GOT3 (cell line): ENCODE measurements at places on chromosomes 6 and 20.

GRCh38 chr6:113879186-113880096 lies 22.3 kb downstream of the MARCKS start:
- no peak for DNase-seq

DNA sequence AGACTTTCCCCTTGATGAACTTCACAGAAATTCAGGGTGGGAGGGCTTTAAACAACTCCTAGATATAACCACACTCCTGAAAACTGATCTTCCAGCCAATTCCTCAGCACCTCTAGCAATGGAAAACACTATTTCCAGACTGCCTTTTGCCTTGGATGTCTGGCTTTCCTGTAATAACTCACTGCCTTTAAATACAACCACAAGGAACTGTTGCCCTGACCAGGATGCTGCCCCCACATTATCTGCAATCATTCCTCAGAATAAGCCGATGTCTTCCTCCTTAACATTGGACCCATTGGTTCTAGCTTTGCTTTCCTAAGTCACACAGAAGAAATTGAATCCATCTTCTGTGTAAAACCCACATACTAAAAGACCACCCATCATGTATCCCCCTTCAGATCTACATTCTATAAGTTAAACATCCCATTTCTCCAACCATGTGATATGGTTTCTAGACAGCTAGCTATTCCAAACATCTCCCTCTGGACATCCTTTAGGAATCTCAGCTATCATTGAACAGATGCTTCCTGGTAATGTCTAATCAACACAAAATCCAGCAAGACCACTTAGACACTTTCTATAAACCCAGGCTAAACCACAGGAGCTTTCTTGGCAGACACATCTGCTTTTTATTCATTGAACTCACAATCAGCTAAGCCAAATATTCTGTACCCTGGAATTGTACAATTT lies 95.9 kb upstream of the KCNQ5 start:
- DNase-seq, result no peak

DNA sequence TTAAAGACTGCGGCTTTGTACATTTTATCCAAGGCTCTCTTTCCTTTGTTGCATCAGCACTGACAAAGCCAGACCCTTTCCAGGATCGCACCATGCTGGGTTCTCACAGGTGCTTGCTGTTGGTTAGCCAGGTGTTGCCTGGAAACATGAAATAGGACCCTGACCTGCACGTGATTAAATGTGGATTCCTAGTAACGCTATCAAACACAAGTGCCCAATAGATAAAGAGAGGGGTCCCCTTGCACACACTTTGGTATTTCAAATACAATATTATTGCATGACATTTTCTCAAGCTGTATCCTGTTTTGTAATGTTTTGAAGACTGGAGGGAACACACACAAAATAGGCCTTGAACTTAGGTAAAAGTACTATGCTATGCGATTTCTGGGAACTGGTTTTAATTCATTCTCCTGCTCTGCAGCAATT lies 73.3 kb downstream of the AKAP12 start:
- DNase-seq, result no peak

- no peak for DNase-seq
Observed at GRCh38 chr6:115668781-115669180, 391.9 kb downstream of the FRK start.

DNA sequence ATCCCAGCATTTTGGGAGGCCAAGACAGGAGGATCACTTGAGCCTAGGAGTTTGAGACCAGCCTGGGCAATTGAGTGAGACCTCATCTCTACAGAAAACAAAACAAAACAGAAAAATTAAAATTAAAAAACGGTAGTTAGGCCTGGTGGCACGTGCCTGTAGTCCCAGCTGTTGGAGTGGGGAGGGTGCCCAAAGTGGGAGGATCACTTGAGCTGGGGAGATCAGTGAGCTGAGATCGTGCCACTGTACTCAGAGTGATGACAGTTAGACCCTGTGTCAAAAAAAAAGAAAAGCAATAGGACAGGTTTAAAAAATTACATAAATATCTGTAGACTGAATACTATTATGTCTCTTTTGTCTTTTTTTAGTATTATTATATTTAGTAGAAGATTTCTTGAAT lies 64.3 kb downstream of the ITCH start:
- DNase-seq, result no peak

GRCh38 chr20:41213150-41213820 lies 75.9 kb downstream of the PLCG1 start:
- no peak for DNase-seq

DNA sequence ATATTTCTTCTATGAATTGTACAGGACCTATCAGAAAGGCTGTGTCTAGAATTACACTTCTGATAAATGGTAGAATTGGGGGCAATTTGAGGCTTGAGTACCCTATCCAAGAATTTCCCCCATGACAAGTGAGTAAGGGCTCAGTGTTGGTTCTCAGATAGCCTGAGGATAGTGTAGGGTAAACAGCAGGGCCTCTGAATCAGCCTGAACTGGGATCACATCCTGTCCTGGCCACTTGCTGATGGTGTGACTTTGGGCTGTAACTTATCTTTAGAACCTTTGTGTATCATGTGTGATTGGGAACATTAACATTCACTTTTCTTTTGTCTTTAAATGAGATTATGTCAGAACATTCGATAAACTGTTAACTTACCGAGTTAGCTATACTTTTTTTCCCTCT lies 151.0 kb downstream of the CLIC5 start:
- DNase-seq, result no peak

- DNase-seq, result no peak
Observed at GRCh38 chr6:124393536-124393935, 568.7 kb upstream of the RNF217 start.

DNA sequence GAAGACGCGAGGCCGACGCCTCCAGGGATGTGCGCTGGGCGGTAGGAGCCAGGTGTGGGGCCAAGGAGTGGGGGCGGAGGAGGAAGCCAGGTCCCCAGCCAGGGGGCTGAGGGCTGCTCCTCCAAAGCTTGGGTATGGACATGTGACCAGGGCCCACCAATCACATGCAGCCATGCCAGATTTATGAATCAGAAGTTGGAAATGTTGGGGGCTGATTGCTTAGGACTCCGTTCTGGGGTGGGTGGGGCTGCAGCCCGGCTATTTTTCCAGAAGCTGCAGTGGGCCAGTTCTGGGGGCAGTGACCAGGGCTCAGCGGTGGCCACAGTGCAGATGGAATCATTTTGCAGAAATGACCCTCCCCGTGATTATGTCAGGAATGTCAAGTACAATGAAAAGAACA lies 96.0 kb downstream of the CEBPB start:
- peak; percentile 73 for DNase-seq

GRCh38 chr6:135759831-135760230 lies 91.7 kb upstream of the PDE7B start:
- no peak for DNase-seq

- DNase-seq, result no peak
Observed at GRCh38 chr6:73631849-73632248, 21.9 kb downstream of the SLC17A5 start.

GRCh38 chr6:32226434-32226833 lies 2.6 kb upstream of the NOTCH4 start:
- no peak for DNase-seq

DNA sequence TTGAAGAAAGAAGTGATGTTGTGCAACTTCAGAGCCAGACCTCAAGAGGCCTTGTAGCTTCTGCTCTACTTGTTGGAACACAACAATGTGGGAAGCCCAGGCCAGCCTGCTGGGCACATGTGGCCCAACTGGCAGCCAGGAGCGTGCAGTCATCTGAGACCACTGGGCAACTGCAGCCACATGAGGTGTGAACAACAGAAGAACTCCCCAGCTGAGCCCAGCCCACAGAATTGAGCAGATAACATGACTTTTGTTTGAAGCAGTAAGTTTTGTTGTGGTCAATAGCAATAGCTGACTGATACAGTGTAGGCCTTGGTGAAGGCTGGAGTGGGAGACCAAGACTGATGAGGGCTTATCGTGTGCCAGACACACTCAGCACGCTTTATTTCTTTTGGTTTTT lies 8.6 kb upstream of the ADAM33 start:
- DNase-seq, result no peak

DNA sequence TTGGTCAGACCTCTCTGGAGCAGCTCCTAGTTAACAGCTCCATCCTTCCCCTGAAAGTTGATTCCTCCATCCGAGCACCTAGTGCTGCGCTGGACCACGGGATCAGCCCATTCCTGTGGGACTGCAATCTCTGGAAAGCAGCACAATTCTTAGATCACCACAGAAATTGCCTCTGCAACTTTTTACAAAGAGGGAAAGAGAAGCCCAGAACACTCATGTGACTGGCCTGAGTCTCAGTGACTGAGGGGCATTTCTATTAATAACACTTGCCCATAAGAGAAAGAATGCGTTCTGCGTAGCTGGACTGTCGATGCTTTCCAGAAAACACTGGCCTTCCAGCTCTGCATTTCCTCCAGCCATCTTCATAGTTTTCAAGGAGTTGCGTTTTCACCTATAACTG lies 18.3 kb downstream of the MPC1 start:
- DNase-seq, result no peak
